Common myeloid progenitor, CD34-positive (primary cell): ENCODE measurements at places on chromosomes 12 and 14.
A peak's percentile ranks its signal among the peaks of the same experiment; 100 is the strongest.

DNA sequence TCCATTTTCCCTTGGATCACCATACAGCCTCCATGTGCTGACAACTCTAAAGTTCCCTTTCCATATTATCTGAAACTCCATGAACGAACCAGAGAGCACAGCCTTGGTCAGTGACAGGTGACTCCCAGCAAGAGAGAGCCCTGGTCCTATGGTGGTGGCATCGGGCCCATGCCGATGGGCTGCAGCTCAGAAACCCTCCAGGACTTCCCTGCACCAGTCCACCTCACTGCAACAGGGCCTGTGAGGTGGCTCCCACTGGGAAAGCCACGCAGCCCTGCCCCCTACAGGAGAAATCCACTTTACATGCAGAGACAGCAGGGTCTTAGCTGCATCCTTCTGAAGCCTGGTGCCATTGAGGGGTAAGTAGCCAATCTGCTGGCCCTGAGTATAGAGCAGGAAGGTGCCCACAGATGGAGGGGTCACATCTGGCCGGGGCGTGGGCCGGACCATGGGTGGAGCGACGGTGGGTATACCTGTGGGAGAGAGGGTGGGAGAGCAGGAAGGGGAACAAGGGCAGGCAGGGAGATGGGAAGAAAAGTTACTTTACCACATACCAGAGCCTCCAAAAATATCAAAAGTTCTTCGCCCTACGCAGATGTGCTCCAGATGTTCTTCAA is 24.7 kb downstream of the RTRAF start:
- DNase-seq: no peak
- H3K36me3 ChIP-seq: peaks cover 15% of the 10 kb centered on the region
- no peak overlapping the region for H3K27ac ChIP-seq
- no peak overlapping the region for H3K4me3 ChIP-seq

GRCh38 chr12:104957719-104958000 is 430 bp downstream of the SLC41A2 start:
- no peak overlapping the region for H3K27ac ChIP-seq
- no peak for DNase-seq
- no peaks in the 10 kb centered on the region for H3K27me3 ChIP-seq

DNA sequence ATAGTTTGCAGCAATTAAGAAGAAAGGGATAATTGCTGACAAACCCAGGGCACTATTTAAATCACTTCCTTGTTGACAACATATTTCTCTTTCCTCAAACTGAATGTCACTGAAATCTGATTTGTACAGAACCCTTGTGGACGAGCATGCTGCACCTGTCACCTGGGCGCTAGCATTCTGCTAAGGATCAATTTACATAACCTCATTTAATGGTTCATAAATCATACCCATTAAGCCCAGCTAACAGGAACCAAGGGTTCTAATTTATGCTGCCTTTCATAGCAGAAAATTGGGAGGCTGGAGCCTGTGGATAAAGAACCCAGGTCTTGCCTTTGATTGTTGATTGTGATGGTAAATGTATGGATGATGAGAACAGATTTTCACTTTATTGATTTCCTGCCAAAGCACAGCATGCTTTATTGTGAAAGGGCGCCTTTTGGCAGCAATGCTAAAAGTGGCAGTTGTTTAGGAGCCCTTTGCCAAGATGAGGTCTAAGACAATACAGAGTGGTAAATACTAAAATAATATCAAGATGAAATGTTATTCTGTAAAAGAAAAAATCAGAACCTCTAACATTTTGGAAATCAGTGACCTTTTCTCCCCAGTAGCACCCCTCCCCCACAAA is 95.4 kb downstream of the NKX2-1 start:
- H3K4me3 ChIP-seq: no peak overlapping the region
- H3K27me3 ChIP-seq: no peaks in the 10 kb centered on the region
- H3K4me1 ChIP-seq: no peaks in the 10 kb centered on the region
- DNase-seq: no peak
- H3K36me3 ChIP-seq: no peaks in the 10 kb centered on the region
- no peak overlapping the region for H3K27ac ChIP-seq

GRCh38 chr12:27901959-27902358 is 70.6 kb downstream of the PTHLH start:
- H3K27ac ChIP-seq: no peak overlapping the region
- no peaks in the 10 kb centered on the region for H3K27me3 ChIP-seq

GRCh38 chr14:37590428-37591139 is 4.5 kb downstream of the FOXA1 start:
- no peak overlapping the region for H3K27ac ChIP-seq
- H3K4me3 ChIP-seq: no peak overlapping the region
- H3K4me1 ChIP-seq: no peaks in the 10 kb centered on the region
- no peak for DNase-seq
- no peaks in the 10 kb centered on the region for H3K36me3 ChIP-seq
- peaks cover 96% of the 10 kb centered on the region for H3K27me3 ChIP-seq

- H3K36me3 ChIP-seq: peaks cover 29% of the 10 kb centered on the region
- DNase-seq: no peak
- no peak overlapping the region for H3K27ac ChIP-seq
- no peak overlapping the region for H3K4me3 ChIP-seq
- peaks cover 18% of the 10 kb centered on the region for H3K4me1 ChIP-seq
These were observed 37.4 kb downstream of the PLXNC1 start for GRCh38 chr12:94185801-94186200.

DNA sequence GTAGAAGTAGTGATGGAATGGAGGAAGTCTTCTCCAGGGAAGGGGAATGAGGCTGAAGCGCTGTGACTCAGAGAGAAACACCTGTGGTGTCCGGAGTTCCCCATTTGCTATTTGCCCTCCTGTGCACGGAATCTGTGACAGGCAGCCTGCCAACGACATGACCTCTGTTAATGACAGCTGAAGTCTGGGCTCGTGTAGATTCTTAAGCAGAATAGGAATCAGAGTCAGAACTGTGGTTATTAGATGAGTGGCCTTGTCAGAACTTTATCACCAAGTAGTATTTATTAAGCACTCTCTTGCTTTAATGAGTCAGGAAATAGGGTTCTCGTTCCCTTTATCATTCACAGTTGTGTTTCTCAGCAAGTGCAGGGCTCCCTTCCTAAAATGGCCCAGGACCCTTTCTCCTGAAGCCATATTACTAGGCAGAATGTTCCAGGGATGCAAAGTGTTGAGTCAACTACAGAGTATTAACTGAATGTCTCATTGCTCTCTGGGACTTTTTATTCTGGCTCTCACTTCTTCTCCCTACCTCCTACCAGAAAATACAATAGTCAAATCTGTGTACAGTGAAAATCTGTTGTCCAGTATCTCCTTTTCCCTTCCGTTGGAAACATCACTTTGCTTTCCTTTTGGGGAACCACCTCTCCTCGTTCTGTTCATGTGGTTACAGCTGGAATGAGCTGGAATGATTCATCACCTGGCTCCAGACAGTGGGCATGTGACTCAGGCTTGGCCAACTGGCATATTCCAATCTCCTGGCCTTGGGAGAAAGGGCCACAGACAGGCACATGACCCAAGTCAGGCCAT is 77.8 kb upstream of the MAX start:
- peak; percentile 76 for DNase-seq
- peaks cover 5% of the 10 kb centered on the region for H3K4me1 ChIP-seq
- H3K36me3 ChIP-seq: no peaks in the 10 kb centered on the region
- no peak overlapping the region for H3K27ac ChIP-seq

DNA sequence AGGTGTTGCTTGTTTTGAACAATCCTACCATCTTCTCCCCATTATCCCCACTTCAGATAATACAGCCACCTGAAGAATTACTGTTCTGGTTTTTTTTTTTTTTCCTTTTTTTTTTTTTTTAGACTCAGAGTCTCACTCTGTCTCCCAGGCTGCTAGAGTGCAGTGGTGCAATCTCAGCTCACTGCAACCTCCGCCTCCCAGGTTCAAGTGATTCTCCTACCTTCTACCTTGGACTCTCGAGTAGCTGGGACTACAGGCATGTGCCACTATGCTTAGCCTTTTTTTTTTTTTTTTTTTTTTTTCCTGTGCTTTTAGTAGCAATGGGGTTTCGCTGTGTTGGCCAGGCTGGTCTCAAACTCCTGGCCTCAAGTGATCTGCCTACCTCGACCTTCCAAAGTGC is 179.4 kb upstream of the ABCD2 start:
- no peaks in the 10 kb centered on the region for H3K27me3 ChIP-seq
- no peaks in the 10 kb centered on the region for H3K4me1 ChIP-seq

GRCh38 chr12:104063712-104064030 is 660 bp upstream of the HCFC2 start:
- no peak overlapping the region for H3K27ac ChIP-seq
- no peaks in the 10 kb centered on the region for H3K27me3 ChIP-seq
- H3K36me3 ChIP-seq: peaks cover 2% of the 10 kb centered on the region
- peak; percentile 48 for DNase-seq
- peaks cover 3% of the 10 kb centered on the region for H3K4me1 ChIP-seq
- peak overlapping the region; percentile 89 for H3K4me3 ChIP-seq

- H3K4me3 ChIP-seq: no peak overlapping the region
- no peaks in the 10 kb centered on the region for H3K27me3 ChIP-seq
- DNase-seq: no peak
- no peaks in the 10 kb centered on the region for H3K36me3 ChIP-seq
- H3K4me1 ChIP-seq: no peaks in the 10 kb centered on the region
- no peak overlapping the region for H3K27ac ChIP-seq
These were observed 1091.1 kb downstream of the VRK1 start for GRCh38 chr14:97888331-97888730.

DNA sequence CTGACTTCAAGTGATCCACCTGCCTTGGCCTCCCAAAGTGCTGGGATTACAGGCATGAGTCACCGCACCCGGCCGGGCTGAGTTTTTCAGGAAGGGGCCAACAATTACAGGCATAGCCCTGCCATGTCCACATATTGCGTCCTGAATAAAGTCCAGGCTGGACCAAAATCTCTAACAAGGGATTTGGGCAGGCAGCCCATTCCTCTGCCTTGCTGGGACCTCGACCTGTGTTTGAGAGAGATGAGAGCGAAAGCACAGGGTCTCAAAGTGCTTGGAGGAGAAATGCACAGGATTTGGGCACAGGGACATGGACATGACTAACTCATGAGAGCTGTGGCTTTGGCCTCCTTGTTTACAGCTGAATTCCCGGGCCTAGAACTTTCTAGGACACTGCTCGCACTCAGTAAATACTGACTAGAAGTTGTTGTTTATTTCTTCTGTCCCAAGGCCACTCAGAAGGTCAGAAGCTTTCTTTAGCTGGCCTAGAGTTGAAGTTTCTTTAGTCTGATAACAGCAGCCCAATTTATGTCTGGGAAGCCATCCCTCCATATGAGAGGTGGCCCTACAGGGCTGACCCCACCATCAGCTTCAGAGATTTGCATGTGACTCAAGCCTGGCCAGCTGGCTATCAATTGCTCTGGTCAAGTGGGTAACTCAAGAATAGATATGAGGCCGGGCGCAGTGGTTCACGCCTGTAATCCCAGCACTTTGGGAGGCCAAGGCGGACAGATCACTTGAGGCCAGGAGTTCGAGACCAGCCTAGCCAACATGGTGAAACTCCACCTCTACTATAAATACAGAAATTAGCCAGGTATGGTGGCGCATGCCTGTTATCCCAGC is 11.7 kb downstream of the CAMKK2 start:
- H3K4me3 ChIP-seq: no peak overlapping the region
- H3K27ac ChIP-seq: no peak overlapping the region
- H3K4me1 ChIP-seq: no peaks in the 10 kb centered on the region

DNA sequence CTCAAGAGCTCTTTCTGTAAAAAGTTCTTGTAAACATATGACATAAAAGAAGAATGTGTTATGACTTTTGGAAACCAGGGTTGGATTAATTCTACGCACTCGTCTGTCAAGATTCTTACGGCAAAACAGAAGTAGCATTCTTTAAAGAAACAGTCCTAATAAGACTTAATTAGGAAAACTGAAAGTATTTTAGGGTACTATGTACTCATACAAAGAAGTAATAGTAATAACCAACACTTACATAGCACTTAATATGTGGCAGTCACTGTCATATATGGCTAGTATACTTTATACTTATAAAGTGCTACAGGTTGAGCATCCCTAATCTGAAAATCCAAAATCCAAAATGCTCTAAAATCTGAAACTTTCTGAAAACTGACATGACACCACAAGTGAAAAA is 72.9 kb upstream of the ST8SIA1 start:
- no peaks in the 10 kb centered on the region for H3K27me3 ChIP-seq
- no peaks in the 10 kb centered on the region for H3K36me3 ChIP-seq
- H3K4me3 ChIP-seq: no peak overlapping the region
- H3K4me1 ChIP-seq: no peaks in the 10 kb centered on the region
- DNase-seq: no peak
- no peak overlapping the region for H3K27ac ChIP-seq

DNA sequence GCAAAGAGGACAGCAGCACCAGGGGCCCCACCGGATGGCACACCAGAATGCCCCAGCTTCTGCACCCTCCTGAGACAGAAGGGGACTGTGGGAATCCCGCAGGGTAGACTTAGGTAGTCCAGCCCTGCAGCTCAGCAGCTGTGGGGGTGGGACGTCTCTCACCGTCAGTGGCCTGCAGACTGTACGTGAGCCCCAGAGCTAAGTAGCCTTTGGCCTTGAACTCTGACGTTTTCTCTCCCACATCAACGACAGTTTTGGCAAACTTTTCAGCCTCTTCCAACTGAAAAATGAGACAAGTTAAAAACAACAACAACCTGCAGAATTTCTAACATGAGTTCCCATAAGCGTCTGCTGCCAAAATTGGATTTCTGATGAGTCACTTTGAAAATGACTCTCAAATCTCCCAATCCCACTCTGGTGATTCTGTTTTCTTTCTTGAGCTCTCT is 161.4 kb downstream of the TTC7B start:
- H3K27me3 ChIP-seq: no peaks in the 10 kb centered on the region
- no peak overlapping the region for H3K27ac ChIP-seq
- peaks cover 19% of the 10 kb centered on the region for H3K4me1 ChIP-seq
- H3K4me3 ChIP-seq: no peak overlapping the region
- H3K36me3 ChIP-seq: peaks cover 51% of the 10 kb centered on the region

- H3K27me3 ChIP-seq: no peaks in the 10 kb centered on the region
- no peak for DNase-seq
- H3K36me3 ChIP-seq: peaks cover 39% of the 10 kb centered on the region
- peaks cover 19% of the 10 kb centered on the region for H3K4me1 ChIP-seq
These were observed 5.3 kb downstream of the RNF41 start for GRCh38 chr12:56216461-56216860.

DNA sequence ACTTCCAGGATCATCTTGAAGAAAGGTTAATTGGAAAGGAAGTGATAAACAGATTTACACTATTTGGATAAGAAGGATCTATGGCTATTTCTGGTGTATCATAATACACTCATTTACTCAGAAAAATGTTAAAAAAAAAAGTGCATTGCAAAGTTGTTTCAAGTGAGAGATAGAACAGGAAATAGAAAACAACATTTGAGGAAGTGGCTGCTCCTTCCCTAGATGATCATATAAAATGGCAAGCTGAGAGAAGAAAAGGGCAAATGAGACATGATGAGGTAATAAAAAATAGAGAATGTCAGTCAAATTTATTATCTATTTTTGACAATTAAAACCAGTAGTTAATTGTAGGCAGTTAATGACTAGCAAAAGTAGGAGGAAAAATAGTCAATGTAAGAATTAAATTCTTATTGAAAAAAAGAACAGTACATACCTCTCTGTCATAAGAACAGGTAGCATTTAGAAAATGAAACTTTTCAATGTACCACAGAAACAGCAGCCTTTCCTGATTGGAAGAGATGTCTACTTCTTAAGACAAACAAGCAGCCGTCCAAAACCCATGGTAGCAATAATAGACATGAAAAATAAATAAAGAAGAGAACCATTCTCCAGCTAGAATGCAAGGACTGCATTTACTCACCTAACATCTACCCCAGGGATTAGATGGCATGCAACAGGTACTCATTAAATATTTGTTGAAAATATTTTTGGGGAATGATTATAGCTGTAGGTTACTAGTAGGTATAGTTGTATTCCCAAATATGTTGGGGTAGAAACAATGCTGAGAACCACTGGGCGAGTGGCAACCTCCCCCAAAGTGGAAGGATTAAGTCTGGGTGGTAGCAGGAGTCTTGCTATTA is 63.9 kb upstream of the GRIP1 start:
- H3K4me3 ChIP-seq: no peak overlapping the region
- peak; percentile 7 for DNase-seq
